PC-3 (cell line): ENCODE measurements at places on chromosomes 3 and 15. TPM values are rescaled to one million over a fixed set of nuclear protein-coding genes. Genes with fewer than 3 reads are reported as not detected.

DNA sequence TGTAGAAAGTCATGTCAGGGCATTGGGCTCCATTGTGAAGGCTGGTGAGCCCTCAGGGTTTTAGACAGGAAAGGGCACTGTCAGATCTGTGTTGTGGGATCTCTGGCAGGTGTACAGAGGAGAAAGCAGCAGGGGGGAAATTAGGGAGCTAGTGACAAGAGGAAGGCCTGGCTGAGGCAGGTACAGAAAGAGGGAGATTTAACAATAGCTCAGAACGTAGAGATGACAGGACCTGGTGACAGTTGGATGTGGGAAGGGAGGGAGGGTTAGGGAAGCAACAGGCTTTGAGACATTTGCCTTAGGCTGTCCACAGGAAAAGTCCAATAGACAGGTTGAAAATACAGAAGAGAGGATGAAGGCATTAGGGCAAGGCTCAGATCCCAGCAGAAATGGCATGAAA lies 288.1 kb downstream of the EPHB1 start:
- no peak for DNase-seq

DNA sequence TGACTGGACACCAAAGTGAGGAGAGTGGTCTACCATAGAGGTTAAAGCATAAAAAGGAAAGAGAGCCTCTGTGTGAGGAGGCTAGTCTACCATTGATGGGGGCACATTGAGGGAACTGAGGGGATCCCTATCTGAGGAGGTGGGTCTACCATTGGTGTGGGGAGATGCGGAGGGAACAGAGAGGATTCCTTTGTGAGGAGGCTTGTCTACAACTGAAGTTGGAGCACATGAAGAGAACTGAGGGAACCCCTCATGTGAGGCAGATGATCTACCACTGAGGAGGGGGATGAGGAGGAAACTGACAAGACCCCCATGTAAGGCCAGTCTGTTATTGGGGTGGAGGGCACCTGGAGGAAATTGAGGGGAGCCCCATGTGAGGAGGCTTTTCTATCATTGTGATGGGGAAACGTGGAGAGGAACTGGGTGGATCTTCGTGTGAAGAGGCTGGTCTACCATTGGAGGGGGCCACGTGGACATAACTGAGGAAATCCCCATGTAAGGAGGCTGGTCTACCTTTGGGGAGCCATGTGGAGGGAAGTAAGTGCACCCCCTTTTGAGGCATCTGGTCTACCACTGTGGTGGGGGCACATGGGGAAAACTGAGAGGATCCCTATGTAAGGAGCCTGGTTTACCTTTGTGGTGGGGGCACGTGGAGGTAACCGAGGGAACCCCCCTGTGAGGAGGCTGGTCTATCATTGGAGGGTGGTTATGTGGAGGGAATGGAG lies 160.1 kb downstream of the FBLN2 start:
- DNase-seq = no peak

DNA sequence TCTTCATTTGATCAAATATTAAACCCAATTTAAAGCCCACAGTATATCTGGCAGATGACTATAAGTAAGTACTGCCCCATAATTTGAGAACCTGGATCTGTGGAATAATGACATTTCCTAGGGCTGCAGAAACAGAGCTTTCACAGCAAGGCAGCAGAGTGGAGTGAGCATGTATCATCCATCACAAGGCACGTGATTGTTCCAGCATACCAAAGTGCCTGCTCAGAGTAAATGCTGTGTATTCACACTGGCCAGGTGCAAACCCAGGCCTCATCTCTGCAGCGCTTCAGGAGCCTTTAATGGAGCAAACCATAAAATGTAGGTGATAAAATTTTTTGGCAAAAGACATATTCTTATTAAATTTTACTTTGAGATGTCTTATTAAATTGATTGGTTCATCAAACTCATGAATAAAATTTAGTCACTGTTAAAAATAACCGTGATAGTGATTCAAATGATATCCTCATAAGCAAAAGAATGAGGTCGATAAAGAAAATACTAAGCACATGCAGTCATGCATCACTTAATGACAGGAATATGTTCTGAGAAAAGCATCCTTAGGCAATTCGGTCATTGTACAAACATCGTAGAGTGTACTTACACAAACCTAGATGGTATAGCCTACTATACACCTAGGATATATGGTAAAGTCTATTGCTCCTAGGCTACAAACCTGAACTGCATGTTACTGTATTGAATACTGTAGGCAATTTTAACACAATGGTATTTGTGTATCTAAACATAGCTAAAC lies 99.3 kb upstream of the SLC24A5 start:
- DNase-seq = peak; percentile 9

PRSS50 gene
- total RNA-seq = not detected in 2 replicates

CHRM5 gene
- 0.04 TPM in 1 of 2 replicates, not detected in the other for total RNA-seq

GRCh38 chr15:56804938-56805337 lies 71.6 kb upstream of the ZNF280D start:
- peak; percentile 10 for DNase-seq

REC114 gene
- total RNA-seq = not detected in 2 replicates
